ENCODE measurements at places on chromosomes 16 and 17. TPM values are rescaled to one million over a fixed set of nuclear protein-coding genes. Genes with fewer than 3 reads are reported as not detected.

Gene ALDH3A1
- 0.64 TPM for total RNA-seq

Gene NAGPA
- 15.3 TPM for total RNA-seq

Gene ZNF267
- 13.6 TPM for total RNA-seq

Gene FAM171A2
- total RNA-seq, result 50.6 TPM

DNA sequence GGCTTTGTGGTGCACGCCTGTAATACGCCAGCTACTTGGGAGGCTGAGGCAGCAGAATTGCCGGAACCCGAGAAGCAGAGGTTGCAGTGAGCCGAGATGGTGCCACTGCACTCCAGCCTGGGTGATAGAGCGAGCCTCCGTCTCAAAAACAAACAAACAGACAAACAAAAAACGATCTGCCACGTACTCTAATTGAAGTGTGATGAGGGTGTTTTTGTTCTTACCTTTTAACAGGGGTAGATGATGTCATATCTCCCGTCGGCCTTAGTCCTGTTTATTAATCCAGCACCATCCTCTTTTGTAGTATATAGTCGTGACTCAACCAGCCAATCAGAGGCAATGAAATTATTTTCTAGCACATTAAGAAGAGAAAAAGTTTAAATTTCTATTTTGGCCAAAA, 58.5 kb downstream of the IQCK start:
- no peak for DNase-seq

DNA sequence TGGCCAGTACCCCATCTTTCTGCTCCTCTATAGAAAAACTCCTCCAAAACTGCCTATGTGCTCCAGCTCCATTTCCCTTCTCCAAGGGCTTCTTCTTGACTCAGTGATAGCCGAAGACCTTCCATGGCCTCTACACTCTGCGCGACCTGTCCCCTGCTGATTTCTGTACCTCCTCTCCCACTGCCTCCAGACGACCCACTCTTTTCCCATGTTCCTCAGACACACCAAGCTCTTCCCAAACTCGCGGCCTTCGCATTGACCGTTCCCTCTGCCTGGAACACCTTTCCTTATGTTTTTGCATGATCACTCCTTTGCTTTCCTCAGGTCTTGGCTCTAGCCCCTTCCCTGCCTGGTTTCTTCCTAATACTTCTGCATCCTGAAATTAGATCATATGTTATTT, 255.6 kb upstream of the SDK2 start:
- no peak for DNase-seq

Measured in neural crest cell (in vitro differentiated cells).